ENCODE measurements at places on chromosomes 12 and 14.

DNA sequence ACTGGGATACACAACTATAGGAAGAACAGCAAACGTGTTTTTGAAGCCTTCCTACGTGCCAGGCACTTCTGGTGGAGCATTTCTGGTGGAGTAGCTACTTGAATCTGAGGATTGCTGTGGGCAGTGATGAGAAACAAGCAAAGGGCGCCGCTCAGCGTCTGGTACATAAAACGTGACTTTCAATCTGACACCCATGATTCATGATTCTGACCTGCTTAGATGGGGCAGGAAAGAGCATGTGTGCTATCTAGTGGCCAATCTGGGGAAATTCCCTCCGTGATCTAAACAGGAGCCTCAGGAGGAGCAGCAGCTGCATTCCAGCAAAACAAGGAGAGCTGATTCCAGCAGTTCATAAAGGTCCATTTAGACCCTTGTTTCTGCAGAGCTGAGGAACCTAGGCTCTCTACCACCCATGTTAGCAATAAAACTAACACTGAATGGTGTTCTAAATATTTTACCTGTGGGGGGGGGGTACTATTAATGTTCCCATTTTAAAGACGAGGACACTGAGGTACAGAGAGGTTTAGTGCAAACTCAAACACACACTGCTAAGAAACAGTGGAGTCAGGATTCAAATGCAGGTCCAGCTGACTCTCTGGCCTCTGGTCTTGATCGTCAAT is 37.8 kb downstream of the PAH start:
- no peak for DNase-seq

DNA sequence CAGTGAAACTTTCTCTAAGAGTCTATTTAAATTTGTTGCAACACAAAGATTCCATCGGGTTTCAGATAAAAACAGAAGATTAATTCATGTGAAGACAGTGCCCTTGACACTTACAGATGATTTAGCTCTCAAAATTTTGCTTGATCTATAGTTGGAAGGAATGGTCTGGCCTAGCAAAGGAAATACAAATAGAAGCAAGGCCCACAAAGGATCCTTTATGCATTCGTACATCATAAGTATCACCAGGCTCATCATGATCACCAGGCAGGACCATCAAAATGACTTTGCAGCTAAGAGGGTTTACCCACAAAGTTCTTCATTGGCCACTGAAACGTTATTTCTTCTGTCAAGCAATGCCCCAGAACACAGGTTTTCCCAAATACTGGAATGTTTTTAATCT is 24.8 kb downstream of the JKAMP start:
- DNase-seq, result no peak

DNA sequence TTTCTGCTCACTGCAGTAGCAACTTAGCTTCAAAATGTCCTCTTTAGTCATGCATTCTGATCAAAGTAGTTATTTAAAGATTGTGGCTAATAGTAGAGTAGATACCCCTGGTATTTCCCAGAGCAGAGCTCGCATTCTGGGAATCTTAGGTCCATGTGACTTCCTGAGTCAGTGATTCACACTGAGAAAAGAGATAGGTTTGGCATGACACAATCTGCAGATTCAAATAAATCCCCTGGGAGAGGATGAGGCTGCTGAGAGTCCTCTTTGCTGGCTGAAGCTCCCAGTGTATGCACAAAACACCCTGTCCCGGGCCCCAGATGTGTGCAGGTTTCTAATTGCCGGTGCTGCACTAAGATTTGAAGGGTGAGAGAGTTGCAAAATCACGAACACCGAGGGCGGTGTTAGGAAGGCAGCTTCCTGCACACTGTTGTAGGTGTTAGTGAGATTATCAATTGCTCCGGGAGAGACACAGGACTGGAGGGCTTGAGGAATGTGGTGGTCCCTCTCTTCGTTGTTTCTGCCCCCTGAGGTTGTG is 233.2 kb downstream of the NRXN3 start:
- DNase-seq, result no peak

DNA sequence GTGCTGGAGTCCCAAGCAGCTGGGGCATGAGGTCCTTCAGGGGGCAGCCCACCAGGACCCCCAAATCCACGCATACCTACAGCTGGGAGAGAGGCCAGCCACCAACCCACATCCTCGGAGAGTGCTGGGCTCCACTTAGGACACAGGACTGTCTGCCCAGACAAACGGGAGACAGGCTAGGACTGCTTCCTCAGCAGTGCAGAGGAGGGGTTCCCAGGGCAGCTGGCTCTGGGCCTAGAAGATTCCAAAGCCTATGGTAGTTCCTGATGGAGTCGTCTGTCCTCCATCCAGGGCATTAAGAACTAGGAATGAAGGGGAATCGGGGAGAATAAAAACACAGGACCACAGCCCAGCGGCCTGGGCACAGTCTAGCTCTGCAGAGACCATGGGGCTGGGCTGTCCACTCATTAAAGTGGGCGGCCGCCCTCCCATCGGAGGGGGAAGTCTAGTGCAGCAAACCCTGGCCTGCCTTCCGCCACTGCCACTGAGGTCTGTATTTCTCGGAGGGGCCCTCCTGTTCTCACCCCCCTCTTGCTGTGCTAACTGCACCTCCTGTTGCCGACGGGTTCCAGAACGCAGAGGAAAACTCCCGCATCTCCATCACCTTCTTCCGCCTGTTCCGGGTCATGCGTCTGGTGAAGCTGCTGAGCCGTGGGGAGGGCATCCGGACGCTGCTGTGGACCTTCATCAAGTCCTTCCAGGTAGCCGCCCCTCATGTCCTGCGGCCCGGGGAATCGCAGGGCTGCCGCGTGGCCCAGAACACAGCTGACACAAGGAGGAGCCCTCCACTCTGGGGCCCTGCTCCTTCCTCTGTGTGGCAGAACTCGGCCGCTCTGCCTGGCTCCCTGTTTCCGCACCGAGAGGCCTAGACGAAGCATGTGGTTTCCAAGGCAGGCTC is 143.5 kb upstream of the FKBP4 start:
- no peak for DNase-seq

DNA sequence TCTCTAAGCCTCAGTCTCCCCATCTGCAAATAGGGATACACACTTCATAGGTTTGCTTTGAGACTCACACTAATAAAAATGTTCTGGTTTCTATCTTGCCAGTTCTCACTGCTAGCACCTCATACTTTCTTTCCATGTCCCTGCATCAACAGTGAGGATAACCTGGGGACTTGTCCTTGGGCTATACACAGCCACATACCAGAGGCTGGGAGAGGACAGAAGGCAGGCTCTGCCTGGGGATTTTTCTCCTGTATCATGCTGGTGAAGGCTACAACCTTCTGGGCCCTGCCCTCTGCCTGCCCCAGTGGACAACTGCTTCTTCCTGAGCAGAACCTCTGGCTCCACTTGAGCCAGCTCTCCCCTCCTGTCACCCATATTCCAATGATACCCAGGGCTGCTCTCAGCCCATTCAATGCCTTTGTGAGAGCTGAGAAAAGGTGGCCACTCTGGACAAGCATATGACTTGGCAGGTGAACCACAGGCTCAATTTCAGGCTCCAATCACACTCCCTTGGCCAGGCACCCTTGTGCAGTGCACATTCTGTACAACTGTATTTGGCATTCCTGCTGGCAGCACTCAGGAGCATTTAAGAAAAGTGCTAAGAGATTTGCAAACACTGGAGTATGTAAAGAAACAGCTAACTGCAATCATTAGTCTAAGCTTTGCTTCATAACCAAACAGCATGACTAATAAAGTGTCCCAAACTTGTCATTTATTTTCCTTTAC is 135.8 kb upstream of the VRK1 start:
- no peak for DNase-seq
